ENCODE measurements at places on chromosomes 16 and 17.

GRCh38 chr16:50880926-50881325 lies 139.0 kb downstream of the CYLD start:
- no peak for DNase-seq

DNA sequence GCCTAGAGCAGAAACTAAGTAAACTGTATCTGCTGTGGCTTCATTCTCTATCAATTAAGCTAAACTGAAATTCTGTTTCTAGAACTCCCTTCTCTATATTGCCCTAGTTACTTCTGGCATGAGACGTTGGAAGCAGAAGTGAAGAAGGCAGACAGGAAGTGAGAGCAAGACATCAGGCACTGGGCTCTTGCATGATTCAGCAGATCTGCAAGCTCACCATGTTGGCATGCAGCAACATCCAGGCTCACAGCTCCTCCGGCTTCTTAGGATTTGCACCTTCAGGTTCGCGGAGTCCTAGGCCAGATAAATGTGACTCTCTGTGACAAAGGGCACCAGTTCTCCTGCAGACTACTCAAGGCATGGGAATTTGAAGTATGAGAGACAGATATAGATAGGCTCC lies 148.3 kb downstream of the CDH8 start:
- DNase-seq, result no peak

DNA sequence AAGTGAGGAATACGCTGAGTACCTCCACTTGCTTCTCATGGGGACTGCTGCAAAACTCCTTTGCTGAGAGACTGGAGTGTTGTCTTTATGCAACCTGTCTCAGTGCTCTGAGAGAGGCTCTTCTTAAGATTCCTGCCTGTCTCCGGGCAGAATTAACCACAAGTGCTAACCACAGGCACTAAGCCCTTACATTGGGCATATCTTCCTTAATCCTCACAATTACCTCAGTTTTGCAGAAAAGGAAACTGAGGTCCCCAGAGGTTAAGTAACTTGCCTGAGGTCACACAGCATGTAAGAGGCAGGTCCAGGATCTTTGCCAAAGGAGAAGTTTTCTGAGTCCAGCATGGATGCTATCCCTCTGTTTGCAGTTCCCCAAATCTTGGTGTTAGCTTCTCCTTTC lies 86.0 kb downstream of the GP2 start:
- no peak for DNase-seq

DNA sequence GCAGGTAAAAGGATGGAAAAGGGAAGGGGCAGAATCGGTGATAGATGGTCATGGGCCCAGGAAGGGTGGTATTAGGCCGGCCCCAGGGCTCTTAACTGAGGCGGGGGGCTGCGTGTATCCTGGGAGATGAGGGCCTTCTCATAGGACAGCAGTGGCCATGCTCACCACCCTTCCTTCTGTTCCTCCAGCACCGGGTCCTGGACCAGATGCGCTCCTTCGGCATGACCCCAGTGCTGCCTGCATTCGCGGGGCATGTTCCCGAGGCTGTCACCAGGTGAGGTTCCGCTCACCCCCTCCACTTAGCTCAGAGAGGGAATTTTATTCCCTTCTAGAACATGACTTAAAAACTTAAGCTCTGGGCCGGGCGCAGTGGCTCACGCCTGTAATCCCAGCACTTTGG lies 2.4 kb downstream of the NAGLU start:
- DNase-seq, result no peak

GRCh38 chr17:57357392-57357784 lies 101.1 kb downstream of the MSI2 start:
- no peak for DNase-seq

DNA sequence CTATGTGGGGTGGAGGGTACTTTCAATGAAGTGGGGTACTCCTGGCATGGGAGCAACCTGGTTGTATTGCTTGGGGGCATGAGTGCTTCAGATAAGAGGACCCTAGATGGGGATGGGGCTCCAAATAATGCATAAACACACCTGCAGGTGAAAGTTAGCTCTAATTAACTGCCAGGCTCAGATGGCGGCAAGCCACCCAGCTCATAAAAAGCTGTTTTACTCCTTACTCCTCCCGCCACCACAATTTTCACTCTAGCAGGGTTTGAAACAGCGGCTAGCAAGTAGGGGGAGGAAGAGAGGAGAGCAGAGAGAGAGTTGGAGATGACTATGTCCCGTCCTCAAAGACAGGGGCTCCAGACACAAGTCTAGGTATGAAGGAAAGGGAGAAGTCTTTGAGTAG lies 117.7 kb upstream of the WSCD1 start:
- DNase-seq, result no peak

DNA sequence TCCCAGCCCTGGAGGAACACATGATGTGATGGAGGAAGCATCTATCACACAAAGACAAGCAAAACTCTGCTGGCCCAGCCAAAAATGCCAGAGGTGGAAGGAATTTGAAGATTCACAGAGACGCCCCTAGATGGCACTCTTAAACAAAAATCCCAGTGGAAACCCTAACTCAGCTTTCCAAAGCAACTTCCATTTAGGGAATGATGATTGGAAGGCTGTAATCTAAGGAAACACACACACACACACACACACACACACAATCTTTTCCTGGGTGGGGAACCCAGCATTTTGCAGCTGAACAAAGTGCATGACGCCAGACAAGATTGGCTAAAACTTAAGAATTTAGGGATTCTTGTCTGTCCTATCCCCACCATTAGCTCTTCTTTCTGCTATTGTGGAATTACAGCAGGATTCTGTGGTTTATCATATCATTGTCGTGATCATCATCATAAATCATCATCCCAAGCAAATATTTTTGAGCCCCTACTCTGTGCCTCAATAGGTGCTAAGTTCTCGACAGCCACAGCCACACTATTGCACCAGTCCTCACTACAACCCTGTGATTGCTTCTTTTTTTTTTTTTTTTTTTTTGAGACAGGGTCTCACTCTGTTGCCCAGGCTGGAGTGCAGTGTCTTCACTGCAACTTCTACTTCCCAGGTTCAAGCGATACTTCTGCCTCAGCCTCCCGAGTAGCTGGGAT lies 1.6 kb upstream of the LDAF1 start:
- DNase-seq, result no peak

DNA sequence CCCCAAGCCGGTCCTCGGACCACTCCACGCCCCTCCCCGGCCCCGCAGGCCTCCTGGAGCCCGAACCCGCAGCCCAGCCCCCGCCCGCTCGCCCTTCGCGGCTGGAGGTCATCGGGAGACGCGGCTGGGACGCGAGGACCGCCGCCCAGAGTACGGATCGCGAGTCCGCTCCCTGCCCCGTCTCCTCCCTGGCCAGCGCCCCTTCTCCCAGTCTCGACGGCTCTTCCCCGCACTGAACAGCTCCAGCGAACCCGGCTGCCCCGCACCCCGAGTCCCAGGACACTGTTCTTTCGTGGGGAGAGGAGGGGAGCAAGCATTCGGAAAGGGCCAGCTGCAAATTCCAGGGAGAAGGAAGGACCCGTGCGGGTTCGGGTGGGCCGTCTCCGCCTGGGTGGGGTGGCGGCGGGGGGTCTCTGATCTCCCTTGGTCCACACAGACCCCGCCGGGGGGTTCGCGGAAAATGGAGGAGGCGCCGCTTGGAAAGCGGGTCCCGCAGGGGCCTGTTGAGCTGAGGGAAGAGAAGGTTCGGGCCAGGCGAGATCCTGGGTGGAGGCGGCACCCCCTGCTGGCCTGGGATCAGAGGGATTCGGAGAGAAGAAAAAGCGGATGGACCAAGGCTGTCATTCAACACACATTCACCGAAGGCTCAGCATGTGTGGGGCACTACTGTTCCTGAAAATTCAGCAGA lies 632 bp upstream of the RTN4RL1 start:
- no peak for DNase-seq

- DNase-seq, result no peak
Measured at GRCh38 chr16:66534376-66534799, 15.5 kb downstream of the TK2 start.

DNA sequence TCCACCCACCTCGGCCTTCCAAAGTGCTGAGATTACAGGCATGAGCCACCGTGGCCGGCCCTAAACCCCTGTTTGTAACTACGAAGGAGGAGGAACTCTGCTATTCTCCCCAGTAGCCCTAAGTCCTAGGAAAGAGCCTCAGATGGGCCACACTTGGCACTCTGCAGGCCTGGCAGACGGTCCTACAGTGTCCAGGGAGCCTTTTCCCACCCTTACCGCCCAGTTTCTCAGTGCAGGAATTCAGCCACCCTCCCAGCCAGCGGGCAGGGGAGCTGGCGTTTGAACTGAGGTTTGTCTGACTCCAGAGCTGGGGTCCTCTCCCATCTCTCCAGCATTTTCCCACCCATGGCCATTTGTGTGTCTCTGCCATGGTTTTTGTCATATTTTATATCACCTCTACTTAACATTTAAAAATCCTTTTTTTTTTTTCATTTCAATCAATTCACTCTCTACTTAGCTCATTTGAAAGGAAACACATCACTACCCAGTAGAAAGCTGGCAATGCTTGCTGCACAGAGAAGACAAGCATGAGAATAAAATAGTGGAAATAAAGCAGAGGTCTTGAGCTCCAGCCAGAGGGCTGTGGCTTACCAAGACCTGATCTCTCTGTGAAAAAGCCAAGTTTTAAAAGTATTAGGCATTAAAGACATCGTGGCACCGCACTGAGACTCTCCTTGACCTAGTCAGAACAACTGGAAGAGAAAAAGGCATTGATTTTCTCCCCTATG lies 34.9 kb downstream of the BCO1 start:
- DNase-seq, result no peak

- no peak for DNase-seq
Measured at GRCh38 chr17:35374766-35375344, 1.4 kb upstream of the SLFN11 start.

DNA sequence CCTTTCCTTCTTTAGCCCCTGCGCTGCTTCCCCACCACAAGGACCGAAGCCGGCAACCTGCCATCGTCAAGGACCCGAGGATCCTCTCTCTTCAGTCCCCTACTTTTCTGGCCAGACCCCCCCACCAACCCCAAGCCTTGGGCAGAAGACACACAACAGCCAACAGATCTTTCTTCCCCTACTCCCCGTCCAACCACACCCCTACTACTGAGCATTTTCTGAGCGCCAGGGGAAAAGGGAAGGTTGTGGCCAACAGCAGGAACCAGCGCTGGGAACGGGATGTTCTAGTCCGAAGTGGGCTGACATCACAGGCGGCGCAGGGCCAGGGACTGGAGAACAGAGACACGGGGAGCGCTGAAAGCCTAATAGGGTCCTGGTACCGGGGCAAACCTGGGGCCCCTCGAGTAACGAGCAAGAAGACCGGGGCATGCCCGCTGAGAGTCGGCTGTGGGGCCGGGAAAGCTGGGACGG lies 528 bp downstream of the PER1 start:
- DNase-seq, result no peak

DNA sequence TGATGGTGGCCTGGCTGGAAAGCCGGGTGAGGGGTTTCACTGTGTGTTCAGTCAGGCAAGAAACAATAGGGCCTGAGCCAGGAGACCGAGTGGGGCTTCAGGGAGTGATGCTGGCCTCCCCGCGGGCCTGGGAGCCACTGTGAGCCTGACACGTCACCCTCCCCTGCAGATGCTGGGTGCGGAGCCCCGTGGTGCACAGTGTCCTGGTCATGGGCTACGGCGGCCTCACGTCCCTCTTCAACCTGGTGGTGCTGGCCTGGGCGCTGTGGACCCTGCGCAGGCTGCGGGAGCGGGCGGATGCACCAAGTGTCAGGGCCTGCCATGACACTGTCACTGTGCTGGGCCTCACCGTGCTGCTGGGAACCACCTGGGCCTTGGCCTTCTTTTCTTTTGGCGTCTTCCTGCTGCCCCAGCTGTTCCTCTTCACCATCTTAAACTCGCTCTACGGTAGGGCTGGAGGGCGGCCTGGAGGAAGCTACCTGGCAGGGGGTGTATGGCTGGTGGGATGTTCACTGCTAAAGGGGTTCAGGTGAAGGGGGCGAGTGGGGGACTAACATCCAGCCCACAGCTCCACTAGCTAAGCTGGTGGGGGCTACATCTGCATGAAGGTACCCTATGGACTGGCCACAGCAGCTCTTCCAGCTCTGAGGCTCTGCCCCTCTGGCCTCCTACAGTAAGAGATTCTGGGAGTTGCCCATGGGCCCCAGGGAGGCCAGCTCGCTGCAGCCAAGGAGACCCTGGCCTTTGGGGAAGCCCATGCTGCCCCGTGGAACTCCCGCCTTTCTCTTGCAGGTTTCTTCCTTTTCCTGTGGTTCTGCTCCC lies 32.4 kb downstream of the ADGRG5 start:
- DNase-seq, result no peak

- DNase-seq, result no peak
Measured at GRCh38 chr17:31679667-31680066, 179.4 kb downstream of the COPRS start.

DNA sequence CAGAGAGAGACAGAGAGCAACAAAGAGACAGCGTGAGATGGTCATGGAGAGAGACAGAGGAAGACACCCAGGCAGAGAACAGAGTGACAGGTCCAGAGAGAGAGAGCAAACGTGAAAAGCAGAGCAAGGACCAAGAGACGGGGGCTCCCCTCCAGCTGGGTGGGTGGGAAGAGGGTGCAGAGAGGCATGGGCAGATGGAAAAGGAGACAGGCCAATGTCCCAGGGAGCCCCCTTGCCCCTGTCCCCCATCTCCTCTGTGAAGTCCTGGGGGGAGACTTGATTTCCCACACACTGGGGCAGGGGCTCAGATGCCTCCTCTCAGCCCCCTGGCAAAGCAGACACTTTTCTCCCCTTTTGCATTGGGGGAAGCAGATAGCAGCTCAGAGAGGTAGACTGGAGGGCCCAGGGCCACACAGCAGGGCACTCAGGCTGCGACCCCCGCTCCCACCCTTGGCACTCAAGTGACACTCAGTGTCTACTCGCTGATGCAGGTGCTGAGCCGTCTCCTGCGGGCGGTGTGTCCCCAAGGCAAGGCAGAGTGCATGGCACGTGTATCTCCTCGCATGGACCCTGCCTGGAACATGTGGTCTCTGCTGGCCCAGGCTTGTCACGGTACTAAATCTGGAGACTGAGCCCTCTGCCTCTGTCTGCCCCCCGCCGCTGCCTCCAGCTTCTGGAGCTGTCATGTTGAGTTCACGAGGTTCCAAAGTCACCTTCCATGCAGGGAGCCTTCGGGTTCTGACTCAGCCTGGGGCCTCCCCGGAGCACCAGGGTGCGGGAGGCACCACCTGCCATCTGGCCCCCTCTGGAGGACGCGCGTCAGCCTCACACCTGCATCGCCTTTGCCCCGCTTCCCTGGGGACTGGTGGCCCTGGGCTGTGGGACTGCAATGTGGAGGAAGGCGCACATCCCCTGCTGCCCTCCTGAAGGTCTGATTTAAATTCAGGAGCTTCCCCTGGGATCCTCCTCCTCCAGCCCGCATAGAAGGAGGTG lies 215.9 kb upstream of the GSE1 start:
- no peak for DNase-seq

- no peak for DNase-seq
Measured at GRCh38 chr17:27533874-27534815, 77.9 kb downstream of the KSR1 start.

- DNase-seq, result no peak
Measured at GRCh38 chr17:42883802-42884558, 16.6 kb upstream of the G6PC1 start.

Data from activated T-helper 9 cell treated with anti-CD3 and anti-CD28 coated beads, Interleukin-2, amount 50 U/mL, for 16 hours (primary cell).